ENCODE measurements at places on chromosomes 7 and 10. TPM values are rescaled to one million over a fixed set of nuclear protein-coding genes. Genes with fewer than 3 reads are reported as not detected.

- no peak overlapping the region for H3K4me3 ChIP-seq
- H3K27ac ChIP-seq, result no peak overlapping the region
- H3K36me3 ChIP-seq, result no peaks in the 10 kb centered on the region
- H3K27me3 ChIP-seq, result no peaks in the 10 kb centered on the region
- no peak for DNase-seq
Observed at GRCh38 chr10:76041551-76041950, 610.1 kb downstream of the LRMDA start.

DNA sequence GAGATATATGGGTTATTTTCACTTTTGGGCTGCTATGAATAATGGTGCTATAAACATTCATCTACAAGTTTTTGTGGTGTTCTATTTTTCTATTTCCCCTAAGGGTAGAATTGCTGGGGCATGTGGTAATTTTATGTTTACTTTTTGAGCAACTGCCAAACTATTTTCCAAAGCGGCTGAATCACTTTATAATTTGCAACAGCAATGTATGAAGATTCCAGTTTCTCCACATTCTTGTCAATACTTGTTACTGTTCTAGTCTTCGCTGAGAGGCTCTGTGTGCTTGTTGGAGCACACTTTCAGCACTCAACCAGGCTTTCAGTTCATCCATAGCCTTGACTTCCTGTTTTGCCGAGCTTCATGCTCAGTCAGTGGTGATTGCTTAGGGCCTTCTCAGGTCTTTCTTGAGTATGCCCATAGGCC is 39.0 kb downstream of the ADK start:
- peak overlapping the region; percentile 12 for H3K27ac ChIP-seq
- DNase-seq, result no peak
- no peak overlapping the region for H3K4me3 ChIP-seq
- no peaks in the 10 kb centered on the region for H3K4me1 ChIP-seq
- H3K27me3 ChIP-seq, result no peaks in the 10 kb centered on the region

DNA sequence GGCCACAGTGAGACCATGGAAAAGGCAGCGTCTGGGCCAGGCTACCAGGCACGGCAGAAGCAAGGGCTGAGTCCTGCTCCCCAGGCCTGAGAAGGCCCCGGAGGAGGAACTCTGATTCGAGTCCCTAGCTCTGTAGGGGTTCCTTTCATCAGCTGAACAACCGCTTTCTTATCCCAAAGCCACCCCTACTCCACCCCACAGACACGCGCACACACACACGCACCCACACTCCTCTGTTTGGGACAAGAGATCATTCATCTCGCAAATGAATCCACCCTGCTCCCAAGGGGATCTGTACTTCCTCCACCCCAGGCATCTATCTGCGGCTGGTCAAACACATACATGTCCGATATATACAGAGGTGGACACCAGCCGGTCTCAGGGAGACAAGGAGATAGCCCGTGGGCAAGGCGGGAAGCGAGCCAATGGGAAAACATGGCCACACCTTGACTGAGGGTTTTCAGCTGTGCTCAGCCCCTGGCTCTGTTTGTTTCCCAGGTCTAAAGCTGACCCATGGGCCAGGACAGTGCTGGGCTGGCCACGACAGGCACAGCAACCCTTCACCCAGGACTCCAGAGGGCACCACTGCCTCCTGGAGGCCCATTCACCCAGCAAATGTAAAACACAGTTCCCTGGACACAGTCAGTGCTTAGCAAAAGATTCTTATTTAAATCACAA is 7.3 kb downstream of the ZCCHC24 start:
- H3K27ac ChIP-seq, result peak overlapping the region; percentile 99
- DNase-seq, result no peak
- H3K36me3 ChIP-seq, result no peaks in the 10 kb centered on the region
- no peaks in the 10 kb centered on the region for H3K27me3 ChIP-seq
- H3K4me3 ChIP-seq, result no peak overlapping the region

DNA sequence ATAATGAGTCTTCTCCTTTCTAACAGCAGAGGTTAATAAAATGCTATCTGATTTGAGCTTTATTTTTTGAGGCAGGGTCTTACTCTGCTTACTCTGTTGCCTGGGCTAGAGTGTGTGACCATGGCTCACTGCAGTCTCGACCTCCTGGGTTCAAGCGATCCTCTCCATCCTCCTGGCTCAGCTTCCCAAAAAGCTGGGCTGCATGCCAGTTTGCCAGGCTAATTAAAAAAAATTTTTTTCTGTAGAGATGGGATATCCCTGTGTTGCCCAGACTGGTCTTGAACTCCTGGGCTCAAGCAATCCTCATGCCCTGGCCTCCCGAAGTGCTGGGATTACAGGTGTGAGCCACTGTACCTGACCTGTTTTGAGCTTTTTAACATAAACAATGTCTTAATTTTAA is 56.7 kb downstream of the SCD start:
- H3K36me3 ChIP-seq, result no peaks in the 10 kb centered on the region
- no peaks in the 10 kb centered on the region for H3K27me3 ChIP-seq
- no peak overlapping the region for H3K4me3 ChIP-seq

DPYSL4 gene
- not detected for total RNA-seq

RBP4 gene
- total RNA-seq, result not detected

DIP2C gene
- total RNA-seq, result 26.9 TPM

SAMD9L gene
- total RNA-seq, result 5.6 TPM
